Stimulated activated CD8-positive, alpha-beta memory T cell treated with anti-CD3 and anti-CD28 coated beads, Interleukin-4, amount 100 ng/mL, for 24 hours (primary cell): ENCODE measurements at places on chromosomes 13 and 19.

GRCh38 chr19:47032171-47032811 is 12.7 kb downstream of the NPAS1 start:
- peak; percentile 42 for DNase-seq

DNA sequence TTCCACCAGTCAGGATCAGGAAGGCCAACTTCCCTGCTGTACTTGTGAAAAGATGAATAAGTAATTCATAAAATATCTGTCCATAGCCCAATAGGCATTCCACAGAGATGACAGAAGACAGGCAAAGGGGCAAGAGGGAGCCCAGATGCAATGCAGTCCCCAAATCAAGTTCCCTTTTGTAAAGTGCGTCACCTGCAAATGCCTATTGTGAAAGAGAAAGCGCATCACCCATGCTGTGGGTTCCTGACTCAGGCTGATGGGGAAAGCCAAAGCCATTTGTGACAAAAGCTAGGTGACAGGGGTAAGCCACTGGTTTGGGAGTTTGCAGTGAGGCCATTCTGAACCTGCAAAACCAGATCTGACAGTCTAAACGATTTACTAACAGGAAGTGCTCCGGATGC is 157.5 kb upstream of the ZNF536 start:
- DNase-seq: no peak

- DNase-seq: no peak
Observed at GRCh38 chr13:54356209-54356608, 1327.6 kb downstream of the OLFM4 start.

- DNase-seq: no peak
Observed at GRCh38 chr13:33318744-33319143, 33.2 kb upstream of the STARD13 start.

DNA sequence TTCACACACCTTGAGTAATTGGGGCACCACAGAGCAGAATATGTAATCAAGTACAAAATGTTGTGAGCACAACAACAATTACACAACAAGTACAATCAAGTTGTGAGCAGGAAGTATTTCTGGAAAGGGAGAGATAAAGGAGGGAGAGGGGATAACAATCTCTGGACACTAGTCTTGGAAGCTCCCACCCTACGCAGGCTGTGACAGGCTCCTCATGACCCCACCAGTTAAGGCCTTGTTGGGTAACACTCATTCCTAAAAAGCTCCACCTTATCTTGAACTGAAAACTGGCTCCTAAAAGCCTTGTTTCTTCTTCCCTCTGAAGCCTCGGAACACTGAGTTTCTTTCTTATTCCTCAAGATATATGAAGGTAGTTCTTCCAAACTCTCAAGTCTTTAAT is 806.0 kb downstream of the UQCRFS1 start:
- DNase-seq: no peak

GRCh38 chr13:83019986-83020385 is 862.3 kb downstream of the SLITRK1 start:
- no peak for DNase-seq

DNA sequence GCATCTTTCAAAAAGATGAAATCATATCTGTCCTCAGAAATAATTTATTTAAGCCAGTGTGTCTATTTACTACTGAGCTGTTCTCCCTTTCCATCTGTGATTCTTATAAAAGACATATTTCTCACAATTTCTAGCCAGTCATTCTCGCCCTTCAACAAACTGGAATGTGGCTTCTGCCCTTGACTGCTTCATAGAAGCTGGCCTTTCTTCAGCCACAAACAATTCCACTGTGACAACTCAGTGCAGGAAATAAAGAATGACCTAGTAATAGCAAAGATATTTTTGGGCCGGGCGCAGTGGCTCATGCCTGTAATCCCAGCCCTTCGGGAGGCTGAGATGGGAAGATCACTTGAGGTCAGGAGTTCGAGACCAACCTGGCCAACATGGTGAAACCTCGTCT is 655.5 kb downstream of the PCDH9 start:
- no peak for DNase-seq

- DNase-seq: no peak
Observed at GRCh38 chr19:934865-935479, 9.1 kb downstream of the ARID3A start.

- no peak for DNase-seq
Observed at GRCh38 chr19:16620584-16620983, 7.4 kb downstream of the MED26 start.

- DNase-seq: no peak
Observed at GRCh38 chr19:17658666-17659065, 29.5 kb downstream of the UNC13A start.

- DNase-seq: no peak
Observed at GRCh38 chr13:26895081-26895807, 134.7 kb upstream of the GPR12 start.

DNA sequence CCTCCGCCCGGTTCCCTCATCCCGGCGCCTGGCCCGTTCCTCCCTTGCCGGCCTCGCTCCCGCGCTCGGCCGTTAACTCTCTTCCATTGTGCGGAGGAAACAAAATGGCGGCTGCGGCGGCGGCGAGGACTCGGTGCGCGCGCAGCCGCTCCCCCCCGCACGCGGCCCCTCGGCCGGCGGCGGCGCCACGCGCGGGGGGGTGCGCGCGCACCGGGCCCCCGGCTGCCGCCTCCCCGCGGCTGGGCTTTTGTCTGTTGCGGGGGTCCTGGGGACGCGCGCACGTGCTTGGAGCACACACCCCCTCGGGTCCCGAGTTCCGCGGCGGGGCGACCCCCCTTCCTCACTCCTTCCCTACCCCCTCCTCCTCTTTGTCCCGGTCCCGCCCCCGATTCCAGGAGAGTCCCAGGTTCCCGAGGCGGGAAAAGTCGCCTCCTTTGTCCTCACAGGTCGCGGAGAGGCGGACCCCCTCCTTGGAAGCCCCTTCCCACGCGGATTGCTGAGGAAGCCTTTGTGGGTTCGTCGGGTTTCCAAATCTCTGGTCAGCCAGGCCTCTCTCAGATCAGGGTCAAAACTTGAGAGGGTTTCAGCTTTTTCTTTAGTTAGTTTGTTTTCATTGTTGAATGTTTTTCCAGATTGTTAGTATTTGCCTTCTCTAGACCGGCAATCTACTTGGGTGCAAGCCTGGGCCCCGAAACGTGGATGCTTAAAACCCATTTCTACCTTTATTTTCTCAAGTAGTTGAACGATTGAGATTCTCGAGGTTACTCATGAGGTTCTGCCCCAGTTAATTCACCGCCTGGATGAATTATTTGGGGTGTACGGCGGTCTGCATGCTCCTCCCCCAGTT is 687 bp downstream of the ILF3 start:
- DNase-seq: peak; percentile 37

GRCh38 chr19:5112175-5112574 is 143.3 kb downstream of the KDM4B start:
- DNase-seq: no peak
